ENCODE measurements at places on chromosomes 3 and 15. TPM values are rescaled to one million over a fixed set of nuclear protein-coding genes. Genes with fewer than 3 reads are reported as not detected.

The GRAMD2A gene
- total RNA-seq: 6.3 TPM

DNA sequence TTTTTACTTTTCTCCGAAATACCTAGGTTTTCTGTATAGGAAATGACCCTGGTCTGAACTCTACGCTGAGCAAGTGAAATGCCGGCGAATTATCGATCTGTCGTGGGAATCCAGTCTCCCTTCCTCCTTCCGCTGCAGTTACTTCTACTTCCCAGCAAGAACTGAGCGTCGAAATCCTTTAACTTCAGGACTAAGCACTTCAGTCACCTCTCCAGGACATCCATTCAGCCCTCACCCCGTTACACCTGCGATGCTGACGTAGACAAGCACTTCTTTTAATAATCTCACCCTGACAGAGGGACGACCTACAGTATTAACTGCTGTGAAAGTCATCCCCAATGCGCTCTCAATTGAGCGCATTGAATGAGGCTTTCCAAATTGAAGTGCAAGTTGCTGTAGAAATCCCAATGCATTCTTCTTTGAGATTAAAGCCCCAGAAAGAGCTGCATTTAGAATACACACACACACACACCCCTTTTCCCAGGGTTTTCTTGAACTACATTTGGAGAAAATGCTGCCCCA, 1.3 kb downstream of the TOP2B start:
- DNase-seq: peak; percentile 16

DNA sequence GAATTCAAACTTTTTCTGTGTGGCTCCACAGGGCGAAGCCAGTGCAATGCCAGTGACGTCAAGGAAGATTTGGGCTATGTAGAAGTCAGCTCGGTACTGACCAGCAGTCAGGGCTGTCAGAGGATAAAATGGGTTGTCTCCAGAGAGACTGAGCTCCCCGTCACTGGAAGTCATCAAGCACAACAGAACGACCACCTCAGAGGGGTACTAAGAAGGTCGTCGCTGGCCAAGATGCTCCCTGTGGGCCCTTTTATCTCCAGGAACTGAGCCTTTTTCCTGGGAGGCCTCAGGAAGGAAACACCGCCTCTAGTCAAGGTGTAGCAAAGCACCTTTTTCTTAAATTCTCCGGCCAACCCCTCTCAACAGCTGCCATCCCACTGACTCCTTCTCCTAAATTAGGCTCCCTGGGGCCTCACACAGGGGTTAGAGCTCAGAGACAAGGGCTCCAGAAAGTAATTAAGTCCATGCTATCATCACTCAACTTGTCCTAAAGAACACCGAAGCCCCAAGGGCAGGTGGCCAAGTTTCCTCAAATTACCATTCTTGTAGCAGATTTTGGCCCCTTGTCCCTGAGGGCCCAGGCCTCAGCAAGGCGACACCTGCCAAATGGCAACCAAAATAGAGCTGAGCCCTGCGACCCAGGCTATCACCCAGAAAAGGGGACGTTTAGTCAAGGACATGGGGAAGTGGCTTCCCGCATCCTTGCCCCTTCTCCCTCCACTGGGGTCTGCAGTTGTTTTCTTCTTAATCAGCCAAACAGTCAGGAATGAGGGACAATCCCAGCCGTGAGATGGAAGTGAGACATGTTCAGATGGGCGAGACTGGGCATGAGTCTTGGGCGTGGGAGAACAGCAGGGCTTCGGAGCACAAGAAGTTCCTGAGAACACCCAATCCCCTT, 48.0 kb downstream of the SSUH2 start:
- DNase-seq: no peak

The CACNA2D3 gene
- 0.24 TPM for total RNA-seq

The UROC1 gene
- total RNA-seq: not detected

GRCh38 chr3:24628523-24629258, 134.0 kb upstream of the THRB start:
- no peak for DNase-seq

The GOLGA8K gene
- total RNA-seq: not detected

- no peak for DNase-seq
Measured at GRCh38 chr3:81237181-81237580, 524.3 kb downstream of the GBE1 start.

DNA sequence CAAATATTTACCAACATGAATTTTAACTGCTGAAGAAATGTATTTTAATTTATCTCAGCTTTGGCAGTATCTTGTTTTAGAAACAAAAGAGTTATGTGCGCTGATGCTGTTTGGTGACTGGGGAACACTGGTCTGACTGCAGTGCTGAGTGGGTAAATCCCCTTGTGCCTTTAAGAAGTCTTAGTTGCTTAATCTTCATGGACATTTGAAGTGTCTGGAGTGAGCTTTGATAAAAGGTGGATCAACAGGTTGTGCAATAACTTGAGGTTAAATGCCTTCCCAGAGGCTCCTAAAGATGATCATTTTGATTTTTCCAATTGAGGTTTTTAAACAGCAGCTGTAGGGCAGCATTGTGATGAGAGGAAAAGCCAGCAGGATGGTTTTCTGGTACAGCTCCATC, 68.7 kb downstream of the TP63 start:
- no peak for DNase-seq

- DNase-seq: no peak
Measured at GRCh38 chr3:172260381-172260780, 187.9 kb downstream of the GHSR start.

- DNase-seq: peak; percentile 36
Measured at GRCh38 chr15:98943601-98944151, 63.9 kb downstream of the PGPEP1L start.

The ABHD10 gene
- 26.6 TPM for total RNA-seq

DNA sequence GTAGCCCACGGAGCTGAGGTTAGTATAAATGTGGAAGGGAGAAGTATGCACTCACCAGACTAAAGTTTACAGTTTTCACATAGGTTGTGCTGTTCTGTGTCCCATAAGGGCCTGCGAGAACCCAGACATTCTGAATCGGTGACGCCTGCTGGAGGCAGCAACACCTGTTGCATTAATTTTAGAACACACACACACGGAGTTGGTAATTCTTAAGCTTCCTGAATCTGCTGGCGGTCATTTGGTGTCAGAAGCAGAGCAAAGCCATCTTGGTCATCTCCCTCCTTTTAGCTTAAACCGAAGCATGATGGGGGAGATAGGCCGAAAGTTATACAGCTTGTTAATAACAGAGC, 41.1 kb upstream of the AP3B2 start:
- no peak for DNase-seq

DNA sequence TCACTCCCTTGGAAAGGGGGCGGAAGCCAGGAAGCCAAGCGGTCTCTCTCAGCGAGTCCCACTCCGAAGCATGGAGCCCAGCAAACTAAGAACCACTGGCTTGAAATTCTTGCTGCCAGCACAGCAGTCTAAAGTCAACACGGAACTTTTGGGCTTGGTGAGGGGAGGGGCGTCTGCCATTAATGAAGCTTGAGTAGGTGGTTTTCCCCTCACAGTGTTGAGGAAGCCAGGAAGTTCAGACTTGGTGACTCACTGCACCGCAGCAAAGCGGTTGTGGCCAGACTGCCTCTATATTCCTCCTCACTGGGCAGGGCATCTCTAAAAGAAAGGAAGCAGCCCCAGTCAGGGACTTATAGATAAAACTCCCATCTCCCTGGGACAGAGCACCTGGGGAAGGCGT, 665.4 kb upstream of the CBLB start:
- no peak for DNase-seq

The FANCD2 gene
- total RNA-seq: 10.0 TPM

The SKOR1 gene
- 0.49 TPM for total RNA-seq

DNA sequence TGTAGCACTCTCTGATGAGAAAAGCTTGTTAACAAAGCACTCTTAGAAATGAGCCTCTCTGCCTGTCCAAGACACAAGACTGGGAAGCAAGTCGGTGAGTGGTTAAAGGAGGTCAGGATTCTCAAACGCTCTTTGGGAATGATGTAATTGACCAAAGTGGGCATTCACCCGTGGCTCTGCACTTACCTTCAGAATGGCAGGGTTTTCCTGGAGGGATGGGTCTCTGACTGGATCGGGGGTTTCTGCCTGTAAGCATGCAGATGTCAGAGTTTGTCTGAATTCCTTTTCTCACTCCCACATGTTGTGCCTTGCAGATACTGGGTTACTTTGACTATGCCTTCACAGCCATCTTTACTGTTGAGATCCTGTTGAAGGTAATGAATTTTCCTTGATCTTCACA, 106.3 kb downstream of the CHDH start:
- no peak for DNase-seq

DNA sequence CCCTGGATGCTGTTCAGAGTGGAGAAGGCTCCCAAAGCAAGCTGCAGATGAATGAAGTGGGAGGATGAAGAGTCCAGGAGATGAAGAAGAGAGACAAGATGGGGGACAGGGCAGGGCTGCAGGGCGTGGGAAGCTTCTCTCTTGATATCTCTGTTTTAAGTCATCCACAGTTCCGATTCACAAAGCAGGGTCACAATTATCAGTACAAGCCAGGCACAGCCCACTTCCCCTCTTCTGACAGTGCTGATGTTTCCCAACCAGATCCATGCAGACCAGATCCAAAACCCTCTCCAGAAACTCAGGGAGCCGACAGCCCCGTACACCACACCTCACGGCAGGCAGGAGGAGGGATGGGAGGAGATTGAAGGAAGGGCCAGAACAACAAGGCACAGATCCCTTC, 31.1 kb downstream of the NTRK3 start:
- no peak for DNase-seq

The SOX14 gene
- total RNA-seq: not detected

DNA sequence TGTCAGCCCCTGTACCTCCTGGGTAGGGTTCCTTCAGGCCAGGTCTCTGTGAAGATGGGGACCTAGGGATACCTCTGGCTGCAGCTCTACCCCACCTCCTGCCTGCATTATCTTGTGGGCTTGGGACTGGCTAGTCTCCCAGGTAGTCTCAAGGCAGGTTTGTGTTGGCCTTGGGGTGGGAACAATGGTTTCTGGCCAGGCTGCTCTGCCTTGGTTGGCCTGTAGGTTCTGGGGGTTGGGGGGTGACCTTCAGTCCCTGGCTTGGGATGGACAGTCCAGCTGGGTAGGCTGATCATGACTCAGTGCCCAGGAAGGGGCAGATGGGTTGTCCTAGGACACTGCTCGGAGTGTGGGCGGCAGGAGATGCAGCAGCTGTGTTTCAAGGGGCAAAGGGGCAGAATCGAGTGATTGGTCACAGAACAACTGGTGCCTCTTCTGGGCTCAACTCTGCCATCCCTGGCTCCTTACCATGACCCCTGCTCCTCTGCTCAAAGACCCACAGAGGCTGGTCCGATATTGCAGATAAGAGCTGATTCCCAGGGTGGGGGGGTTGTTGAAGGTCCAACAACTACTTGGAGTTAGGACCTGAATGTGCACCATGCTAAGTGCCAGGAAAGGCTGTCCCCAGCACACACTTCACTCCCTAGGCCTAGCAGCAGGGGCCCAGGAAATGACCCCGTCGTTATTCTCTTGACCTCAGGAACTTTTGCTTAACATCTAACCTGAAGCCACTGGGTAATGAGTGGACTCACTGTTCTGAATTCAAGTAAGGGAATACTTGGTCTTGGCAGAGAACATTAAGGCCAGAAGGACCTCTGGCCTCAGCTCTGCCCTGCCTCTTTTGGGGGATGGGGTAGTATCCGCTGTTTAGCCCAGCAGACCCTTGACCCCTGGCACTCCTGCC, 18.1 kb upstream of the BSN start:
- no peak for DNase-seq

DNA sequence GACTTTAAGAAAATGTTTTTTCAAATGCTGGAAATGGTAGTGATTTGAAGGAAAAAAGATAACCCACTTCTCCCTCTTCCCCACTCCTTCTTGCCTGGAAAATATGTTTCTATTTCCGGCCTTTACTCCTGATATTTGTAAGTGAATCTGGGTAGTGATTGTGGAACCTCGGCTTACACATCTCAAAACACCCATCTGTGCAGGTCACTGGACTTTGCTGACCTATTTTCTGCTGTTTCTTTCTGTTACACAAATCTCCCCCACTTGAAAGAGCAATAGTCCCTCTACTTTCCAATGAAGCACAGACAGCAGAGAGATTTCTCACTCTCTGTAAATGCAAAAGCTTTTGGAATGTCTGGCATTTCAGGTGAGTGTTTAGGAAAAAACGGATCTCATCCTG, 76.9 kb upstream of the ICE2 start:
- DNase-seq: no peak

GRCh38 chr3:188486126-188486525, 332.2 kb downstream of the LPP start:
- DNase-seq: no peak

The PXK gene
- total RNA-seq: 10.2 TPM

The SEMA5B gene
- 0.15 TPM for total RNA-seq

The SGO1 gene
- 4.8 TPM for total RNA-seq

DNA sequence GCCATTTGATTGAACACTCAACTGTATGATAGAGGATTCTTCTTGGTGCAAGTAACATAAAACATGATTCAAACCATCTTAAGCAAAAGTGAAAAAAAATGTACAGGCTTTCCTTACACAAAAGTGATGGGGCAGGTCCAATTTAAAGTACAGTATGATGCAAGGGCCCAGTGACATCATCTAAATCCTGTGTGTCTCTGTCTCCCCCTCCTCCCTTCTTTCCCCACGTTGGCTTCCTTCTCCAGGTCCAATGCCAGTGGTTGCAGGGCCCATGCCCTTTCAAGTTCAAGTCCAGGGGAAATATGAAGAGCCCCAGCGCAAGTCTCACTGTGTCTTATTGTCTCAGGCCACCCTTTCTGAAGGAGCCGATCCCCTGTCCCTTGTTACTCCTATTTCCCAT, 332.3 kb downstream of the SHQ1 start:
- DNase-seq: no peak

The ADGRG7 gene
- 15.6 TPM for total RNA-seq

DNA sequence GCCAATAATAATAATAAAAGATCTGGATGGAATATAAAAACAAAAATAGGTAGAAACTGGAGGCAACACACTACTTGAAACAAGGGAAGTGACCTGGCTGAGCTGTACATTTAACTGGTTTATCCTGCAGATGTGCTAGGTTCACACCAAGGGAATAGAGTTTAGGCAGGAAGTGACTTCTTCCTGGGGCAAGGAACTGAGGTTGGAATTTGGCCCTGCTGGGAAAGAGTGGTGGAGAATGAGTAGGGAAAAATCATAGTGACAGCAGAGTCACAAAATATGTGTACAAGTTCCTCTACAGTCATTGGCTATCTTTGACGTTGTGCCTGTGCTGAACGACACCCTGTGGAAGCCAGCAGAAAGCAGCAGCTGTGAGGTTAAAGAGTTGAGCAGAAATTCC, 44.1 kb downstream of the ARHGAP11B start:
- no peak for DNase-seq

DNA sequence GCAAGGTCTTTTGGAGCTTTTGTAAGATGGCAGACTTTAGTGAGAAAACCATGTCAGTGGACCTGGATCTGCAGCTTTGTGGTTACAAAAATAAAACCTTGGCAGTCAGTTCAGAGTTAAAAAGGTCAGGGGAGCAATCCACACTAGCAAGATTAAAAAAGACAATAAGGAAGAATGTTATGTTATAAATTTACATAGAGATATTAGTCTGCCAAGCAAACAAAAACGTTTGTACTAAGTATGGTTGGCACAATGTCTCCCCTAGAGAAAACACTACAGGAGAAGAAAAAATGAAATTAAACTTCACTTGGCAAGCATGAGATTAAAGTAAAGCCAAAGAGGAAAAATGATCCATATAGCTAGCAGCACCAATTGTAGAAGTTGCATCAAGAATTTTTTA, 205.0 kb downstream of the LSAMP start:
- no peak for DNase-seq

- DNase-seq: no peak
Measured at GRCh38 chr3:38521391-38521987, 25.3 kb downstream of the EXOG start.

The A4GNT gene
- not detected for total RNA-seq

Data from left colon (tissue), 2 donors.